ENCODE measurements at places on chromosomes 2 and 18.

- DNase-seq, result no peak
These were observed 116.1 kb downstream of the ATL2 start for GRCh38 chr2:38260972-38261371.

- no peak for DNase-seq
These were observed 161.4 kb downstream of the ALK start for GRCh38 chr2:29760008-29760407.

DNA sequence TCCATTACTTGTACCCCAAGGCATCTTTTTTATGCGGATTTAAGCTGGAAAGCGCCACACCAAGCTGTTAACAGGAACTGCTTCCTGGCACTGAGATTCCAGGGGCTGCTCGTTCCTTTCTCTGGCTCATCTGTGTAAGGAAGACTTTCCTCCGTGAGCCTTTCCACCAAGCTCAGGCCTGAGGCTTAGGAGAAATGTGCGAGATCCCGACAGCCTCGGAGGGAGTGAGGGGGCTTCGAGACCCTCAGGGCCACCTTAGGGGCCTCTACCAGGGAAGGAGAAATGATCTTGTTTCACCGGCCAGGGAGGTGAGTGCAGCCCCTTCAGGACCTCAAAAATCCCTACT, 17.1 kb downstream of the B3GNT7 start:
- no peak for DNase-seq

DNA sequence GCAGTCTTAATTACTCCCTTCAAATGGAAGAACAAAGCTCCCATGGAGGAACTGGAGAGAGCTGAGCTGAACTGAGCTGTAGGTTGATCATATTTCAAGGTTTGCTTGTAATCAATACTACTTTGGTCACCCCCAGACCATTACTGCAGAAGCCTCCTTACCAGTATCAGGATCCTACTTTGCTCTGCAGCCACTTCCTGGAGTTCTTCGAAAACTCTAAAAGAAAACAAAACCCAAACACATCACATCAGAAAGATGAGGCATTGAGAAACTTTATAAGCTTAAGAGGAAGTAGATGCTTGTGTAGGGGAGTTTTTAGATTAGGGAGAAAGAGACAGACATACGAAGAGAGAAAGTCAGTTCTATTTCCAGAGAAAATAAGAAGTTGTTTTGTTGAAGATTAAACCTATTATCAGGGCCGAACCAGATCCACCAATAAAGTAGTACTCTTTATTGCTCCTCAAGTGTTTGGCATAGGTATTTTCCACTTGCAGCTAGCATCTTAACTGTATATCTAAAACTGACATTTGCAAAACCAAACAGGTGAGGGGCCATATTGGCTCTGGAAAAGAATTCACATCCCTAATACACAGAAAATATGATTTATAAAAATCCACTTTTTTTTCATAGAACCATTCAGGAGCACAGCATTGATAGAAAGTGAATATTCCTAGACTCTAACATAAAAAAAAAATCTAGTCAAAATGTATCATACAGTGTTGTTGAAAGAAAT, 166.9 kb upstream of the KLF7 start:
- no peak for DNase-seq

DNA sequence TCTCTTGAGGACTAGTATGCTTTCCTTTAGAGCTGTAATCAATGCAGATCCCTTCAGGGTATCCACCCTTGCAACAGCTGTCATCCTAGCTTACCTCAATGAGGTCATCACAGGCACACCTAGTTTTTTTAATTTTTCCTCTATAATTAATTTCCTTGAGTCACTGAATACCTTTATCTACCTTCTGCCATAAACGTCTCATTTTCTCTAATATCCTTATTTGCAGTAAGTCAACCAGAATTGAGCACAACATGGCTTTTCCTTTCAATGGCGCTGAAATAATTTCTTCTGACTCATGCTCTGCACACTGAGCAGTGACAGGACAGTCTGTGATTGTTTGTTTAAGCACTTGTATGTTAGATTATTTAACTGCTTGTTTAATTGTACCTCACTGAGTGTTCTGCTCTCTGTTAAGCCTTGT, 49.4 kb downstream of the ETAA1 start:
- no peak for DNase-seq

DNA sequence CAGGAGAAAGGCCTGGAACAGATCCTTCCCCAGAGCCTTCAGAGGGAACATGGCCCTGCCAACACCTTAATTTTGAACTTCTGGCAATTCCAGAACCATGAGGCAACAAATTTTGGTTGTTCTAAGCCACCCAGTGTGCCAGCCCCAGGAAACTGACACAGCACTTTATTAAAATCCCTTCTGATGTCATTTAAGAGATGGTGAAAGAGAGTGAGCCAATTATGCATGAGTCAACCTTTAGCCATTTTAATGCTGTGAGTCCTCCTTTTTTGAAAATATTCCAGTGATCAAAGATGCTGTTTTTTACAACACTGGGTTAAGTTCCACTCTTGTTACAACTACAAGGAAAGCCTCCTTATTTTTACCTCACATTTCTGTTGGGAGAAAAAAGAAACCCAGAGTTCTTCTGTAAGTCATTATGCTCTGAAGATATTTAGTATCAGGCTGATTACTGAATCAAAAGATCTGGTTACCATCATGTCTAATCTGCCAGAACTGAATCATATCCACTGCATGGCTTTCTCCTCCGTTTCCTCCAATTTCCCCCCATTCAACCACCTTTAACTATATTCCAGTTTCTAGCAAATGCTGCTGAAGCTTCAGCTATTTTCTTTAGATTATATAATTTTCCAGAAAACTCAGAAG, 235.4 kb downstream of the TXNL1 start:
- no peak for DNase-seq

DNA sequence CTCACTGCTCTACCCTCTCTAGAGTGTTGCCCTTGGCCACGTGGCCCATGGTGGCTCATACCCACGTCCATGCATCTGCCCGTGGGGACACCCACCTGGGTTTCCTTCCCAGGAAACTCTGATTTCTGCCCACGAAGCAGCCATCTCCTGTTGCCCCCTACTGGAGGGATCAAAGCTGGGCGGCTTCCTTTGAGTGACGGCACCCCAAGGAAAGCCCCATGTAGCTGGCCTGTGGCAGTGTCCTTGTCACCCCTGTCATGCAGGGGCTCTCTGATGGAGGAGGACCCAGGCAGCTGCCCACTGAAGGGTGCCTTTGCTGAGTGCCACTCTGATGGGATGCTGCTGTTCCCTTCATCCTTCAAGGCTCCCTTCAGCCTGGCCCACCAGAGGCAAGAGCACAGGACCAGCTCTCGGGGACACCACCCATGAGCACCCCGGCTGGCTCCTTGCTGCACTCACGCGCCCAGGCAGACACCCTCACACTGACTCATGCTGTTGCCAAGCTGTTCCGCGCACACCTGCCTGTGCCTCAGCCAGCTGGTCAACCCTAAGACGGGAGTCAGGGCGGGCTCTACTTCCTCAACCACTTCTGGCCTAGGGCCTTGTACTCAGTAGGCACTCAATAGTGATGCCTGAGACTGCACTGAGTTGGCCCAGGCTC, 101.1 kb downstream of the CTIF start:
- no peak for DNase-seq

- DNase-seq, result no peak
These were observed 101.8 kb downstream of the CD226 start for GRCh38 chr18:69845593-69846506.

All from T-cell (primary cell).